ENCODE measurements at places on chromosomes 7 and 10. TPM values are rescaled to one million over a fixed set of nuclear protein-coding genes. Genes with fewer than 3 reads are reported as not detected.

WNT2 gene
- 1.8 TPM for total RNA-seq

PRSS2 gene
- not detected for total RNA-seq

EPO gene
- total RNA-seq = not detected

GJD4 gene
- not detected for total RNA-seq

CALHM3 gene
- total RNA-seq = not detected

LAMB1 gene
- total RNA-seq = 376 TPM

ASB15 gene
- not detected for total RNA-seq

CACNA2D1 gene
- 41.8 TPM for total RNA-seq

IFIT5 gene
- 15.5 TPM for total RNA-seq

SEMA3C gene
- total RNA-seq = 57.3 TPM

TUBB8 gene
- total RNA-seq = not detected

NAT16 gene
- not detected for total RNA-seq

PSD gene
- total RNA-seq = 0.33 TPM

OPALIN gene
- total RNA-seq = not detected

CALHM2 gene
- total RNA-seq = 103 TPM

SCART1 gene
- total RNA-seq = 2.1 TPM

TMEM176B gene
- 43.0 TPM for total RNA-seq

All from subcutaneous adipose tissue (tissue), 4 donors.